ENCODE measurements at places on chromosomes 7 and 10.

GRCh38 chr7:75617634-75618234 lies 121.0 kb downstream of the HIP1 start:
- DNase-seq, result peak; percentile 2

DNA sequence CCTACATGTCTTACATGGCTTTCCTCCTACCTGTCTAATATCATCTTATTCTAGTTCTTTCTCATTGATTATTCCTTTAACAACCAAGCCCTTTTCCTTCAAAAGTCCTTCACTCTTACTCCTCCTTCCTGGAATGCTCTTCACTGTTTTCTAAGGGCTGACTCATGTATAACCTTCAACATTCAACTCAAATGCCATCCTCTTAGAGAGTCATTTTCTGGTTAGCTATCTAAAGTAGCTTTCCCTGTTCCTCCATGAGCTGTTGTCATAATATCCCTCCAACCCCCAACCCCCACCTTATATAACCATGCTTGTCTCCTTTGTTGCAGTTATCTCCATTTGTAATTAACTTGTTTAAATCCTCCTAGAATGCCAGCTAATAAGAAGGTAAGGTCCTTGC lies 286.8 kb downstream of the ADK start:
- no peak for DNase-seq

- DNase-seq, result no peak
Observed at GRCh38 chr7:13017881-13018280, 330.4 kb downstream of the ARL4A start.

GRCh38 chr10:124383496-124383895 lies 35.2 kb downstream of the OAT start:
- DNase-seq, result no peak

GRCh38 chr7:101901661-101902491 lies 84.5 kb downstream of the CUX1 start:
- DNase-seq, result no peak

- no peak for DNase-seq
Observed at GRCh38 chr7:101547022-101547915, 81.8 kb downstream of the MYL10 start.

DNA sequence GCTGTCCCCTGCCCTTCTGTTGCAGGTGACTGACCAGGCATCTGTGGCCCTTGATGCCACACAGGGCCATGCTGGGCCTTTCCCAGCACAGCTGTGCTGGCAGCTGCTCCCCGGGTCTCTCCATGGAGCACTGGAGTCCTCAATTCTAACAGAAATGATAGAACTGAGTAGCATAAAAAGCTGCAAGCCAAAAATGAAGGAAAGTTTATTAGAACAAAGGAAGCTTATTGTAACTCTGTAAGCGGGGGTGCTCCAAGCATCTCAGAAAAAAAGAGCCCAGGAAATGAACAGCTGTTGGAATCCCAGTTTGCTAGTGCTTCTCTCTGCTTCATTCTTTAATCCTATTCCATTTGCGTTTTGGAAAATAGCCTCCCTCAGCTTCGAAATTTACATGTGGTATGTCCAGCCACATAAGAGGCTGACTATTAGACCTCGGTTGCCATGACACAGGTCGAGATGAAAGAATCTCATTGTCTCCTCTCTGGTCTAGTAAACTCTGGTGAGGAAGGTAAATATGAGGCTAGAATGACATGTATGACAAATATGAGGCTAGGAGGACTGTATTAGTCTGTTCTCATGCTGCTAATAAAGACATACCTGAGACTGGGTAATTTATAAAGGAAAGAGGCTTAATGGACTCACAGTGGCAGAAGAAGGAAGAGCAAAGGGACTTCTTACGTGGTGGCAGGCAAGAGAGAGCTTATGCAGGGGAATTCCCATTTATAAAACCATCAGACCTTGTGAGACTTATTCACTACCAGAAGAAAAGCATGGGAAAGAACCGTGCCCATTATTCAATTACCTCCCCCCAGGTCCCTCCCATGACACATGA lies 23.7 kb downstream of the EPDR1 start:
- no peak for DNase-seq

- DNase-seq, result no peak
Observed at GRCh38 chr10:34193931-34194626, 621.0 kb downstream of the PARD3 start.

- DNase-seq, result no peak
Observed at GRCh38 chr10:31816318-31816717, 112.3 kb downstream of the ARHGAP12 start.

GRCh38 chr10:14556285-14556956 lies 218.3 kb downstream of the FAM107B start:
- no peak for DNase-seq

DNA sequence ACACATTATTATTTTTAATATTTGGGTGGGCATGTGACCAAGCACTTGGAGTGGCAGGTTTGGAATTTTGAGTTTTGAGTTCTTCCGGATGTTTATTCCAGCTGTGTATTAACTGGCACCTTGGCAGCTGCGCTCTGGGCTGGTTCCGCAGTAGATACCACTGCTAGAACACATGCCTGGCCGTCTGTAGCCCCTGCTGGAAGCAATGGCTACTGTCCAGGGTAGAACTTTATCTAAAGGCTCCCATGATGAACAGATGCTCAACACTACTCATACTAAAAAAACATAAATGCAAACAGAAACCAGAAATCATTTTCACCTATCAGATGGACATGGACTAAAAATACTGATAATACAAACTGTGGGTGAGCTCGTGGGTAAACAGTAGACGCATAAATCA lies 19.4 kb upstream of the SH3PXD2A start:
- DNase-seq, result no peak

DNA sequence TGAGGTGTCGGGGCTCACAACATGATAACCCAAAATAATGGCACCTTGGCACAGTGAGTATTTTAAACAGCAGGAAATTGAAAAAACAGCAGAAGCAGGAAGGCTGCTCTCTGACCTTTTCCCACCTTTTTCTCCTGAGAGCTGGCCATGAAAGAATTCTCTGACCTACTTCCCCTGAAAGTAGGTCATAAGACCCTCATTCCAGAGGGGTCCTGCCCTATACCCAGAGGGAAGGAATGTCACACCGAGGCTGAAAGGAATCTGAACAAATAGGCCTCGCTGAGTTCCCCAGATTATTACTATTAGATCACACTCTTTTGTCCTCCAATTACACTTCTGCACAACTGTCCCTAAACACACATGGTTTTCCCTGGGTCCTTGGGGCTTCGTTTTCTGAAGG lies 18.8 kb downstream of the CPVL start:
- no peak for DNase-seq
